ENCODE measurements at places on chromosomes 13 and 19.

GRCh38 chr19:33301144-33301899, 1.0 kb downstream of the CEBPA start:
- DNase-seq, result no peak

DNA sequence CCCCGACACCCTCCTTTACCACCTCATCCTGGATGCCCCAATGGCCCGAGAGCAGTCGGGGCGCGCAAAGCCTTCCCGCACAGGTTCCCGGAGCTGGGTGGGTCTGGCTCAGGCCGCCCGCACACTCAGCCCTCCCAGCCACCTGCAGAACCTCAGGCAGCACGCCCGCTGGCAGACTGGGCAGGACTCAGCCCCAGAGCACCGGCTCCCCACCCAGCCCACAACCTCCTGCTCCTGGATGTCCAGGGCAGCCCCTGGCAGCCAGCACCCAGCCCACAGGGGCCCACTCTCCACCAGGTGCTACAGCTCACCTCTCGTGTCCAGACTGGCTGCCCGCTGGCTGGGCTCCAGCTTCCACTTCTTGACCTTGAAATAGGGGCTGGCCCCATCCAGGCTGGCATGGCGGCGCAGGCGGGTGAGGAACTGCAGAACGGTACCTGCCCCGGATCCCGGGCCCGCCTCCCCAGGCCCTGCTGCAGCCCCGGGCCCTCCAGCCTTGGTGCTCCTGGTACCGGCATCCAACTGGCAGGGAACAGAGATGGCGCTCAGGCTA, 4.6 kb downstream of the CBARP start:
- no peak for DNase-seq

DNA sequence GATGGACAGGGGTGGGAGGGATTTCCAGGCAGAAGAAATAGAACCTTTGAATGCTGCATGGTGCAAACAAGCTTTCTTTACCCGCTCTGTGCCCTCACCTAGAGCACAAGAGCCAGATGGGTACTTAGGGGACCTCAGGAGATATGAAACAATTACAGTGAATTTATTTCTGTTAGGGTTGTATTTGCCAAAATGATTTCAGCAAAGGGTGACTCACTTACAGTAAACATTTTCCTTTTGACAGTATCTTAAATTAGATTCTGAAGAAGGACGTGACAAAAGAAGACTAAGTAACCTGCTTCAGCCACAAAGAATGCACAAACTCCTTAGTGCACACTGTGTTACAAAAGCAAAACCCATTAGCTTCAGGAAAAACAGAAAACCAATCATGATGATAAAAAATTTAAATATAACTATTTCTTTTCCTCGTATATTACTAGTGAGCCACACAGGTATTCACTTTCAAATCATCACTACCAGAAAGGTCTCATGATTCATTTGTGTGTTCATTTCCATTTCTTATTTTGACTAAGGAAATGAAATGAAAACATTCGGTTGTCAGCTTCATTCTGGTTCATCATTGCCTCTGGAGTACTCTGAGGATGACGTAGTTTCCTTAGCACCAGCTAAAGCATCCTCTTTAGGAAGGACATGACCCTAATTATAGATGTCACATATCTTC, 158.8 kb downstream of the NHLRC3 start:
- DNase-seq, result no peak

DNA sequence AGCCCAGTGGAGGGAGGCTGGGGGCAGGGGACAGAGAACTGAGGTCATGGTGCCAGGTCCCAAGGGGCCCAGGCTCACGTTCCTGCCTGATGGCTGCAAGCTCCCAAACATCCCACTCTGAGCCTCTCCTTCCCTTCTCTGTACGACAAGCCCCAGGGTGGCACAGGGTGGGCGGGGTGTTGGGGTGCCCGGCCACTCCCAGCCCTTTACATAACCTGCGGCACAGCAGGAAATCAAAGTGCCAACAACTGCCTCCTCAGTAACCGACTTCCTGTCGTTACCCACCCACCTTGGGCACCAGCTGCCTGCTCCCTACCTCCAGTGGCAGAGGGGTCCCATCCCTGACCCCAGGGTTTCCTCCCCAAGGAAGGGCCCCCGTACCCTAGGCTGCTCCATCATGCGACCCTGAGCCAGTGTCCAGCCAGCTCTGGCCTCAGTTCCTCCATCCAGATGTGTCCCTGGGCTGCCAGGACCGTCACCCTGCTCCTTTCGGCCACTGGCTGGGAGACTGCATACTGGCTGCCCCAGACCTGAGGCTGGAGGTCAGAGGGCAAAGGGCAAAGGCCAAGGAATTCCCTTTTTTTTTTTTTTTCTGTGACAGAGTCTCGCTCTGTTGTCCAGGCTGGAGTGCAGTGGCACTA, 27.7 kb upstream of the NFIC start:
- peak; percentile 42 for DNase-seq

DNA sequence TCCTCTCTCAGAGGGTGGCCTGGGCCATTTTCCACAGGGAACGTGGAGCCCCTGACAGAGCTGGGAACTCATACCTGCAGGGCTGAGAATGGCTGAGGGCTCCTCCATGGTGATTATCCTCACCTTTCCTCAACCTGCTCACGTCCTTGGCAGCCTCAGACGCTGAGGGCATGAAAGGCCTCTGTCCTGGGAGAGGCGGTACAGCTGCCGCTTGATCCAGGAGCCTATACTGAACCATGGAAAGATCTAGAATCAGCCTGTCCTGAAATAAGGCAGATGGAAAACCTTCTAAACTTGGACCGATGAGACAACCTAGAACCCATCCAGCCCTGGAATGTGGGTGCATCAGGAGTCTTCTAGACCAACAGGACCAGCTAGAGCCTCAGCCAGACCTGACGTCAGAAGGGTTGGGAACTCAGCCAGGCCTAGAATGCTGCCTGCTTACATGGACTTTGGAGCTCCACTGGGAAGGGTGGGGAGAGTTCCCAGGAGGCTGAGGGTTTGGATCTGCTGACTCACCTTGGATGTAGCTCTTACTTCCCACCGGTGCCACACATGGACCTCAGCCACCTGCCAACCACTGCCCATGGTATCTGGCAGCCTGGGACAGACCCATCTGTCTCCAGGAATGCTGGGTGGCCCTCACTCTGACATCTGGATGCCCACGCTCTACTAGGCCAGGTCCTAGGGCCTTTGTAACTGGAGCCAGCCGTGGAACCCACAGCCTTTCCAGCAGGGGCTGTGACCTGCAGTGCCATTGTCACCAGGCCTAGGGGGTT, 7.5 kb downstream of the KCTD15 start:
- no peak for DNase-seq

DNA sequence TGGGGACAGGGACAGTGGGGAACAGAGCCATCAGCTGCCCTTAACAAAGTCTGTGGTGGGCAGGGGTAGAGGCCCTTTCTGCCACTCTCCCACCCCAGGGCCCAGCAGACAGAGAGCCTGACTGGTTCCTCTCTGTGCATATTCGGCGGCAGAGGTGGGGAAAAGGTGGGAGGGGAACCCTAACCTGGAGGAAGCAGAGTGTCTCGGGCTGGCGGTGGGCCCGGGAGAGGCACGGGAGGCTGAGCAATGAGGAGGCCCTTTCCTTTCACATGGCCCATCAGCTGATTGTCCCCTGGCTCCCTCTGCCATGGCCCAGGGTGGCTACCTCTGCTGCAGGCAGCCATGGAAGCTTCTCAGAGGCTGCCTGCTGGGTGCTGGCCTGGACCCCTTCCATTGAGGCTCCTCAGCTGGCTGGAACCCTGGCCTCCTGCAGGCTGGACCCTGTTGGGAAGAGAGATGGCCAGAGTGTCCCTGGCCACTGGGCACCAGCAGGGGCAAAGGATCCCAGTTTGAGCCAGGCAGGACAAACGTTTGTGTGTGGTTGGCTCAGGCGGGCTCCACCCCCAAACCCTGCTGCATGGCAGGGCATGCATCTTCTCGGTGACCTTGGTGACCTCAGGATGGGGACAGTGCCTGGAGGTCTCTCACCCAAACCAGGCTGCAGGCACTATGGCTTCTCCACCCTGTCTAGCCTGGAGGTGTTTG, 202.8 kb upstream of the ZNF536 start:
- no peak for DNase-seq

GRCh38 chr19:13987101-13987890, 18.8 kb downstream of the RFX1 start:
- DNase-seq, result no peak

DNA sequence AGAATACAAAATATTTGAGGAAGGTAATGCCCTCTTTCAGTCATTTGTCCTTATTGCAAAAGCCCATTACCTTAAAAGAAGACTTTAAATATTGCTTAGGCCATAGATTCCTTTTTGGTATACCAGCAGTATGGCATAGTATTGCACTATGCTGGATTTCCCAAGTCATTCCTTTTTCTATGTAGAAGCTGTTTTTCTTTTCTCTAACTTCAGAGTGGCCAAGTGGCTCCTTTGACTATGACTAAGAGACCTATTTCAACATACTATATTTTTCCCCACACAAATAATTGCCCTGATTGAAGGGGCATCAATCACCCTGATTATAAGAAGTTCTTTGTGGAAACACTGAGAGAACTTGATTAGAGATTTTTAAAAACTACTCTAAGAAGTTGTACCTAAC, 68.6 kb downstream of the UFM1 start:
- DNase-seq, result no peak

DNA sequence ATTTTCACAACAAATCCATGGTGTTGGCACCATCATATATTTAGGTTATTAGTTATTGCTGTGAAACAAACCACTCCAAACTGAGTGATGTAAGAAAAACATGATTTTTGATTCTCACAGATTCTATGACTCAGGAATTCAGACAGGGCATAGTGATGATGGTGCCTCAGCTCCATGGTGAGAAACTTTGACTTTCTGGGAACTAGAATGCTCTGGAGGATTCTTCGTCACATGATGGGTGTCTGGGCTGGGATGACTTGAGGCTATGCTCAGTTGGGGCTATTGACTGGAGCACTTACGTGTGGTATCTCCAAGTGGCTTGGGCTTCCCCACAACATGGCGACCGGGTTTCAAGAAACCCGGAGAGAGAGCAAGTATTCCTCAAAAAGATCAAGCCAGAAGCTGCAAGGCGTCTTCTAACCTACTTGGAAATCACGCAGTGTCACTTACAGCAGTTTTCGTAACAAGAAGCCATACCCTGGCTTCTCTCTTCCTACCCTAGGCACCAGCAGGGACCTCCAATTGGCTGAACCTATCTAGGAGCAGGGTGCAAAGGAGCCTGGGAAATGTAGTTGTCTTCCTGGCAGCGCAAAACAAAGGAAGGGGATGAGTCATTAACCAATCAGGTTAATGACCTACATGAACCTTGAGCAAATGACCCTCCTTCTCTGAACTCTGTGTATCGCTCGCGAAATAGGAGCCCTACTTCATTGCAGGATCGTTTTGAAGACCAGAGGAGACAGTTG, 22.4 kb downstream of the VAV1 start:
- no peak for DNase-seq

GRCh38 chr13:112684071-112684845, 5.6 kb upstream of the ATP11A start:
- no peak for DNase-seq

Measured in T-helper 17 cell (primary cell).